ENCODE measurements at places on chromosomes 7 and 10.

- DNase-seq: no peak
Measured at GRCh38 chr7:70711452-70711851, 420.5 kb upstream of the GALNT17 start.

GRCh38 chr10:118511711-118512110 is 83.7 kb downstream of the PRLHR start:
- no peak for DNase-seq

DNA sequence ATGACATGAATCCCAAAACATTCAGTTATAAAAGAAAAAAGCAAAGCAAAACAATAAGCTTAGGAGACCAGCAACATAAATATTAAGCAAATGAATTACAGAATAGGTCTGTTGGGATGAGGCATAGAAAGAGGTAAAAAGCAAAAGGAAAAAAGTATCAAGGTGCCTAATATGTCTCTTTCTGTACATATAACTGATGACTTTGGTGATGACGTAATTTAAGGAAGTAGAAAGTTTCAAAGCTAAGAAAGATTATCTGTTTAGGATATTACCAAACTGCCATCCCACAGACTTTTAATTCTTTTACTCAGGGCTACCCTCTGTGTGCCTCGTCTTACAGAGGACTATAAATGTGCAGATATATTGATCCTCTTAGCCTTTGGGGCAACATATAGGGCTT is 1066.5 kb downstream of the SORCS3 start:
- DNase-seq: no peak

GRCh38 chr10:31274310-31274709 is 44.7 kb upstream of the ZEB1 start:
- DNase-seq: no peak

DNA sequence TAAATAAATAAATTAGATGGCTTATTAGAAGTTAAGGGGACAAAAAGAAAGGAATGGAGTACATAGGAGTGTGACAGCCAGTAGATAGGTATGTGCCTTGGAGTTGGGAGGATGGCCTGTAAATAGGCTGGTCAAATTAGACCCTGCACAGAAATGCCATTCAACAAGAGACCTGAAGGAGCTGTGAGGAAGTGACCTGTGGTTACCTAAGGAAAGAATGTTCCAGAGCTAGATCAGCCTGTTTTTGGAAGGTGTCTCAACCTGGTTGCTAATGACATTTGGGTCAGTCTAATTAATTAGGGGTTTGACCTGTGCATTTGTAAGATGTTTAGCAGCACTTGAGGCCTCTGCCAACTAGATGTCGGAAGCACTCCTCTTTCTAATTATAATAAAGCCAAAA is 315.3 kb upstream of the PLXDC2 start:
- DNase-seq: no peak

- peak; percentile 19 for DNase-seq
Measured at GRCh38 chr7:143882020-143882603, 19.9 kb downstream of the TCAF1 start.

DNA sequence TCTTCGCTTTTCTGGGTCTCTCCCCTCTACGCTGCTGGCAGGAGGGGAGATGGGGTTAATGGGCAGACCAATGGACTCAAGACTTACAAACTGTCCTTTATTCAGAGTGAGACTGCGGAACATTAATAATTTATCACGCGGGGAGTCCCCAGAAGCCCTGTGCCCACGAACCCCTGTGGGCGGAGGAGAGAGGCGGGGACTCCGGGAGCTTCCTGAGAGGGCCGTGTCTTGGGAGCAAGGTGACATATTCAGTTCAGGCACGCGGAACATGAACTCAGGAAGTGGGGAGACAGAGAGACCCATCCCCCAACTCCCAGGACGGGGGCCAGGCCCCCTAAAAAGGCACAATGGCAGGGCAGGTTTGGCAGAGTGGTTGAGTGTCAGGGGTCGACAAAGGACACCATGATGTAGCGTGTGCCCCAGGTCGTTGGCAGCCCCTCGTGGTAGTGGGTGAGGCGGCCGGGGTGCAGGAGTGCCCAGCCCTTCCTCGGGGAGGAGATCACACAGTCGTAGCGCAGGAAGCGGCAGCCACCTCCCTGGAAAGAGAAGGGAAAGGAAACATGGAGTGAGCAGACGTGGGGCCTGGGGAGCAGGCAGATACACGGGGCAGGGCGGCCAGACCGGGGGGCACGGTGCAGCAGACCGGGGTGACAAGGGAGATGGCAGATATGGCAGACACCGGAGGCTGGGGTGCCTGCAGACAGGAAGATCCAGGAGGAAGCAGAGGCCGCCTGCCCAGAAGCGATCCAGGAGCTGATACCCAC is 5.2 kb upstream of the MOGAT3 start:
- no peak for DNase-seq

- DNase-seq: no peak
Measured at GRCh38 chr10:78684947-78685346, 383.8 kb upstream of the ZMIZ1 start.

- DNase-seq: no peak
Measured at GRCh38 chr7:101707587-101707986, 78.5 kb upstream of the MYL10 start.

DNA sequence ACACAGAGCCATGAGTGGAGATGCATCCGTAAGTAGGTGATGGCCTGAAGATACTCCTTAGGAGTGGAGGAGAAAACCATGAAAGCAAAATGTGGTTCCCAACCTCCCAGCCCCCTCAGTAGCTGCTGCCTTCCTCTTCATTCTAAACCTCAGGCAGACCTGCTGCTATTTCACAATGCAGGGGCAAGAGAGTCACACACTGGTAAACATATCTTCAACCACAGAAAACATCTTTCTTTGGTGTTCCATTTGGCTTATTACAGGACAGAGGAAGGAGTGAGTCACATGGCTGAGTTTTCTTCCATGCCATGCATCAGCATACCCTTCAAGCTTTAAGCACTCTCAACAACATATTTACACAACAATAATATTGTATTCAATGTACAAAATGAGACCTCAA is 342.1 kb downstream of the BMPER start:
- no peak for DNase-seq

GRCh38 chr10:58439632-58440364 is 54.6 kb downstream of the TFAM start:
- DNase-seq: no peak

- no peak for DNase-seq
Measured at GRCh38 chr7:82953324-82954027, 209.2 kb downstream of the PCLO start.

DNA sequence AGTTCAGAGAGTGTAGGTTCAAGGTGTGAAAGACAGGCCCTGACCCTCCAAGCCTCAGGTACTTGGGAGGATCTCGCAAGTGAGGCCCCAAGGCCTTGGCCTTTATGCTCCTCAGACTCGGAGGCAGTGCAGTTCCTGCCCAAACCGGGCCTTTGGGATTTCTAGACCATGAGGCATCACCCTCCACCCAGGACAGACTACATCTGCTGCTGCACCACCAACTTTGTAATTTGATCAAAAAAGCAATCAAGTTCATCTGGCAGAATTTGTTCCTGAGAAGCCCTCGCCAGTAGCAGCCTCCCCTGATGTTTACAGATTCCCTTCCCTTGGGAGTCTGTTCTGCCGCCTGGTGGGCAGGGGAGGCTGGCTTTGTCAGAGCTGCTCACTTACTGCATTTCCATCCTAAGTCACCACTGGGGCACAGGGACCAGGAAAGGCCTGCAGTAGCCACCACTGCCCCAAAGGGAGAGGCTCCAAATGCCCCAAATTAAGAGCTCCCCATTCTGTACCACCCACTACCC is 2.1 kb downstream of the CAMK2G start:
- no peak for DNase-seq

- no peak for DNase-seq
Measured at GRCh38 chr10:125105706-125106255, 54.6 kb downstream of the CTBP2 start.

GRCh38 chr7:78400038-78400437 is 601.5 kb downstream of the PHTF2 start:
- no peak for DNase-seq

GRCh38 chr7:97269741-97270140 is 152.2 kb downstream of the SDHAF3 start:
- DNase-seq: no peak

DNA sequence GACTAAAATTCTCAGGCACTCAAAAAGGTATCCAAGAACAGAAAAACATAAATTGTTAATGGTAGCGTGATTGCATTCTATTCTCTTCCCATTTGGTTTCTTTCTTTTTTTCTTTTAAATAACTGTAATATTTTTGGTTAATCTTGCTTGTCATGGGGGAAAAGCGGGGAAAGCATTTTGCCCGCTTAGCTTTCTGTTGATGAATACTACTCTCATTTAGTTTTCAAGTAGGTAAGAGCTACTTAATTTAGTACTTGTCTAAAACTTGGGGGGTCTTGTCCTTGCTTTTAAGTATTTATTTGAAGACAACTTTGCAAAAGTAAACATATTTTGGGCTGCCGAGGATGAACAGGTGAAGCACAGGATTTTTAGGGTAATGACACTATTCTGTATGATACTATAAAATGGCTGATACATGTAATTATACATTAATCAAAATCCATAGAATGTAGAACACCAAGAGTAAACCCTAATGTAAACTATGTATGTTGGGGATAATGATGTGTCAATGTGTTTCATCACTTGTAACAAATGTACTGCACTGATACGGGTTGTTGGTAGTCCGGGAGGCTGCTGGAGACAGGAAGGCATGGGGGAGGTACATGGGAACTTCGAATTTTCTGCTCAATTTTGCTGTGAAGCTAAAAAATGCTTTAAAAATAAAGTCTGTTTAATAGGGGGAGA is 1.7 kb downstream of the TES start:
- peak; percentile 25 for DNase-seq

DNA sequence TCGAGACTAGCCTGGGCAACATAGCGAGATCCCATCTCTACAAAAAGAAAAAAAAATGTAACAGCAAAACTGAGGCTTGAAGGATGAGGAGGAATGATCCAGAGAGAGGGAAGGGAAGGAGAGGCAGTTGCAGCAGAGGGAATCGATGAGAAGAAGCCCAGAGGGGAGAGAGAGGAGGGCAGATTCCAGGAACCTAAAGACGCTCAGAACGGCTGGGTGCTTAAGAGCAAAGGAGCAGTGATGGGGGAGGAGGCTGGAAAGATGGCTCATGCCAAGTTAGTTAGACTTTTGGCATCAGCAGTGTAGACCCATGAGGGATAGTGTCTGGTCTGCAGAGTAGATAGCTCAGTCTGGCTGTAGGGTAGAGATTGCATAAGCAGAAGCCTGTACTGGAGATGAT is 10.3 kb upstream of the MUC17 start:
- DNase-seq: no peak

DNA sequence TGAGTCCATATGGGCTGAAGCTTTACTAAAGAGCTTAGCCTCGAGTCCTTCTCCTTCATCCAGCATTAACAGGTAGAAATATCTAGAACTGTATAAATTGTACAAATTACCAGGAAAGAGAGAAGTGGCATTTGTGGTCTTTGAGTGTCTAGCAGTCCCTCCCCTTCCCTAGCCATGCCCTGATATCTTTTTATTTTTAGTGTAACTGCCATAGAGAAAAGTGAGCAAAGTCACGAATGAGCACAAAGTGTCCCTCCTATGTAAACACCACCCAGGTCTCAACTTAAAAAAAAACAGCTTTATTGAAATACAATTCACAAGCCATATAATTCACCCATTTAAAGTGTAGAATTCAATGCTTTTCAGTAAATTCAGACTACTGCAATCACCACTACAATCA is 339.0 kb upstream of the ZMIZ1 start:
- DNase-seq: peak; percentile 41

GRCh38 chr7:117143066-117143465 is 179.8 kb downstream of the WNT2 start:
- no peak for DNase-seq

- no peak for DNase-seq
Measured at GRCh38 chr7:93453262-93453661, 121.3 kb downstream of the CALCR start.

GRCh38 chr7:8817448-8818036 is 384.1 kb downstream of the NXPH1 start:
- DNase-seq: no peak

- peak; percentile 70 for DNase-seq
Measured at GRCh38 chr10:128859738-128860386, 607.2 kb upstream of the MGMT start.

- no peak for DNase-seq
Measured at GRCh38 chr7:30918676-30919075, 7.0 kb downstream of the AQP1 start.

- DNase-seq: no peak
Measured at GRCh38 chr7:44105832-44106231, 1.7 kb downstream of the AEBP1 start.

- peak; percentile 71 for DNase-seq
Measured at GRCh38 chr7:102415685-102416225, 17.6 kb upstream of the ORAI2 start.

GRCh38 chr10:107083388-107084009 is 81.0 kb downstream of the SORCS1 start:
- peak; percentile 3 for DNase-seq

- no peak for DNase-seq
Measured at GRCh38 chr10:105140600-105140999, 499.5 kb downstream of the SORCS3 start.

GRCh38 chr7:109094-109493 is 83.3 kb upstream of the FAM20C start:
- DNase-seq: no peak

DNA sequence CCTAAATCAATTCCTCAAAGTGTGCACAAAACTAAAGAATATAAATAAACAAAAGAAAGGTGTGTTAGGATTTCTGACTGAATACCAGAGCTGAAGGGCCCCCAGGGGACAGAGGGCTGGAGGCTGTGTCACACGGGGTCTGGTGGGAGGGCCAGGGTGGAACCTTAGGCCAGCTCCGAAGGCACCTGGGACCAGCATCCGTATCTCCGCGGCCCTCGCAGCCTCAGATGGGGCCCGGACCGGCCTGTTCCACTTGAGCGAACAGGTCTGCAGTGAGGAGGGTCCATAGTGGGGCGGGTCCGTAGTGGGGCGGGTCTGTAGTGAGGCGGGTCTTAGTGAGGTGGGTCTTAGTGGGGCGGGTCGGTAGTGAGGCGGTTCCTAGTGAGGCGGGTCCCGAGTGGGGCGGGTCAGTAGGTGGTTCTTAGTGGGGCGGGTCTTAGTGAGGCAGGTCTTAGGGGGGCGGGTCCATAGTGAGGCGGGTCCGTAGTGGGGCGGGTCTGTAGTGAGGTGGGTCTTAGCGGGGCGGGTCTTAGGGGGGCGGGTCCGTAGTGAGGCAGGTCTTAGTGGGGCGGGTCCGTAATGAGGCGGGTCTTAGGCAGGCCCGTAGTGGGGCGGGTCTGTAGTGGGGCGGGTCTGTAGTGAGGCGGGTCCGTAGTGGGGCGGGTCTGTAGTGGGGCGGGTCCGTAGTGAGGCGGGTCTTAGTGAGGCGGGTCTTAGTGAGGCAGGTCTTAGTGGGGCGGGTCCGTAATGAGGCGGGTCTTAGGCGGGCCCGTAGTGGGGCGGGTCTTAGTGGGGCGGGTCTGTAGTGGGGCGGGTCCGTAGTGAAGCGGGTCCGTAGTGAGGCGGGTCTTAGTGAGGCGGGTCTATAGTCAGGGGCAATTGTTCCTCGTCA is 15.1 kb downstream of the GPR146 start:
- DNase-seq: peak; percentile 87

DNA sequence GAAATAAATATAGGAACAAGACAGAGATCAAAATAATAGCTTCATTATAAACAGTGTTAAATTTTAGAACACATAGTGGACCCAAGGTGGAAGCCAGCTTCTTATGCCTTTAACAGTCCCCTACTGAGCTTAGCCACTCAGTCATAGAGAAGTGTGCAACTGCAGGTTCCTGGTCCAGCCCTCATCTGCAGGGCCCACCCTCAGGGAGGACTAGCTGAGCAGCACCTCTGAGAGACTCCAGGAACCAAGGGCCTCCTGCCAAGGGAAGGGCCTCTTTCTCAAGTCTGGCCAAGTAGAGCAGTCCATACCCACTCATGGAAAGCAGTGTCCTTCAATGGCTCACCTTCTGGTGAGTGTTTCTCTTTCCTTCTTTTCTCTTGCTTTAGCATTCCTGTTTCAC is 173.7 kb upstream of the PRPS1L1 start:
- no peak for DNase-seq

GRCh38 chr10:93061594-93062513 is 1.3 kb downstream of the CYP26C1 start:
- peak; percentile 63 for DNase-seq
